Suppressor macrophage treated with lipopolysaccharide for 4 hours (primary cell): ENCODE measurements at places on chromosomes 11 and 22.

- no peak for DNase-seq
Measured at GRCh38 chr11:132373405-132374143, 1003.2 kb downstream of the NTM start.

DNA sequence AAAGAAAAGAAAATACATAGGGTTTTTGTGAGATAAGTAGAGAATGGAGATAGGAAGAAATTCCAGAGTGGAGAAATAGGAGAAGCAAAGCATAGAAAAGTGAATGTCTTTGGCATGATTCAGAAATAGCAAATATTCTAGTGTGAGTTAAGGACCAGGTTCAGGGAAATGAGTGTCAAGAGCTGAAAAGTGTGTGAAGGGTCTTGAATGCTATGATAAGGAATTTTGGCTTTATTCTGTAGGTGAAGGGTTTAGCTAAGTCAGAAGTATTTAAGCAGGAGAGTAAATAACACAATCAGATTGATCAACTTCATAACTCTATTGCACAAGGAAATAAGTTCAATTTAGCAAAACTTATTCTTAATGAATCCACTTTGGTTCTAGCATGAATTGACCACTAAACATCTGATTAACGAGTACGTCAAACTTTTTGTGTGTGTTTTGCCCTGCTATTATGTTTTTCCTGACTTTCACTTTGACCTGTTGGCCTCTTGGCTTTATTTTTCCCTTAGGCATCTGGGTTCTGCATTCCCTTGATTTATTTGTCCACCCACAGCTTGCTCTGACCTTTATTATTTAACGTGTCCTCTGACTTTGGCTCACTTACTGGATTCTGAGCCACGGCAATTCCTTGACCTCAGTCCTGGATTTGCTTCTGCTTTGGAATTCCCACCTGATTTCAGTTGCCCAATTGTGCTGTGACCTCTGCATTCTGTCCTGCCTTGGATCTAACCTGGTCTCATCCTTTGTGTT, 11.9 kb upstream of the TMEM218 start:
- no peak for DNase-seq

GRCh38 chr11:72135891-72136683, 562 bp downstream of the FOLR3 start:
- DNase-seq, result no peak

- DNase-seq, result no peak
Measured at GRCh38 chr11:3810951-3811350, 2.6 kb downstream of the PGAP2 start.

DNA sequence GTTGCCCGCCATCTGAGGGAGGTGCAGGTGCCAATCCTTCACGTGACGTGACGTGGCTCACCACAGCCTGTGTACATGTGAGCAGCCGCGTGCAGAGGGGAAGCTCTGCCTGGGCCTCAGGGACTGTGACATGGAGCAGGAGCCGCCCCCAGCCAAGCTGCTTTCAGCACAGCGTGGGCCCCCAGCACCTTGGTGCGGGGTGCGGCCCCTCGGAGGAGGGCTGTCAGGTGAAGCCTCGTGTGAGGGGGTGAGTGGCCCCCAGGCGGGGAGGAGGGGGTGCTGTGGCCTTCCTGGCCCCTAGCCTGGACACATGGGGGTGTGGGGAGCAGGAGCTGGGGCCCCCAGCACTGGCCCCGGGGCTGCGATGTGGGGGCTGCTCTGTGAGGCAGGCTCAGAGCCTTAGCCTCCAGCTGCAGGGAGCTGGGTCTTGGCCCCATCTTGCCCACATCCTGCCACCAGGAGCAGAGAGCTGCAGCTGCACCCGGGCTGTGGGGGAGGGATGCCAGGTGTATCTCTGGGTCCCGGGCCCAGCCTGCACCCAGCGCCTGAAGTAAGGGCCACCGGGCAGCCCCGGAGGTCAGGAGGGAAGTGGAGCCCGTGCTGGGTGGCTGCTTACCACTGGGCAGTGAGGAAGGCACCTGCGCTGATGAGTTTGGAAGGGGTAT, at the start of gene ADORA2A:
ADORA2A (plus strand) TSS at position 100 of the 665 bp plus-strand sequence. CDS start 5,806 bp downstream, outside the sequence.
- DNase-seq, result no peak

GRCh38 chr22:31950226-31950625, 5.9 kb downstream of the YWHAH start:
- DNase-seq, result no peak

DNA sequence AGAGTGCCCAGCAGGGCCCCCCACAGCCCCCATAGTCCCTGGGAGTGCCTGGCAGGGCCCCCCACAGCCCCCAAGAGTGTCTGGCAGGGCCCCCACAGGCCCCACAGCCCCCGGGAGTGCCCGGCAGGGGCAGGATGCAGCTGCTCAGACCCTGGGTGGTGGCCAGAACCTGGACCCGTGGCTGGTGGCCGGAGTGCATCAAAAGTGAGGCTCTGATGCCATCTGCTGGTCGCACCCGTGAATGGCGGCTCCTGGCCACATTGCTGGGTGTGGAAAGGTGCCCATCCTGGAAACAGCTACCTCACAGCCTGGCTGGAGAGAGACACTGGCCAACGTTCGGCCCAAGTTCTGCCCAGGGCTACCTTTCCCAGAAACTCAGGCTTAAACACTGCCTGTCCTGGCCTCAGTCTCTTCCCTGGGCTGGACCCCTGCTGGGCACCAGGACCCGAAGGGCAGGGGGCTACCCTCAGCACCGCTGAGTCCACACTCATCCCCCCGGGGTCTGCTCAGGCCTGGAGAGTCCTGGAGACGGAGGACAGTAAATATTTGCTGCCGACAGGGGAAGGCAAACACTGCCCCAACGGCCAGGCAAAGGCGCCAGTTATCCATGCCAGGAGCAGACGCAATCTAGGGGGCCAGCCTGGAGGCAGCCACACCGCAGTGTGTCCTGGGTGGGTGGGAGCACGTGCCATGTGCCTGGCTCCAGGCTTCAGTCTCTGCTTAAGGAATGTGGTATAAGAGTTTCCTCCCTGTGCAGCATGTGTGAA, 4.4 kb downstream of the INS start:
- peak; percentile 74 for DNase-seq

DNA sequence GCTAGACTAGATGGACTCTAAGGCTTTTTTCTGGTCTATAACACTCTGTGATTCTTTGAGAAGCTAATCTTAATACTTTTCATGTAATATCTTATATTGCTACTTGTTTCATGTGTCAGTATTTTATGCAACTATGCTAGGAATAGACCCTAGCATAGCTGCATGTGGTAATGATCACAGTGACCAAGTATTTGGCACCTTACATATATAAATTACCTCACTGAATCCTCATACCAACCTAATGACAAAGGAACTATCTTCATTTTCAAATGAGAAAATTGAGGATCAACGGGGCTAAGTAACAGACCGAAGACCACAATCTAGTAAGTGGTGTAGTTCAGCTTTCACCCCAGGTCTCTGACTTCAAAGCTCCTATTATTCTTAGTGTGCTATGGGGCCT, 327.3 kb upstream of the PITPNB start:
- DNase-seq, result no peak

GRCh38 chr11:119251114-119251513, 45.0 kb downstream of the CBL start:
- no peak for DNase-seq

- DNase-seq, result peak; percentile 50
Measured at GRCh38 chr22:25564979-25565677, 653 bp downstream of the GRK3 start.

GRCh38 chr11:126904520-126904919, 96.0 kb downstream of the KIRREL3 start:
- DNase-seq, result no peak

GRCh38 chr11:130448416-130449309, at the start of gene ADAMTS15:
Gene ADAMTS15 (plus strand): TSS chr11:130448645. CDS start chr11:130448974, 329 bp downstream.
- peak; percentile 44 for DNase-seq

GRCh38 chr11:77170107-77170506, 42.1 kb downstream of the MYO7A start:
- no peak for DNase-seq

GRCh38 chr11:2790568-2790921, 90.8 kb upstream of the KCNQ1OT1 start:
- no peak for DNase-seq

DNA sequence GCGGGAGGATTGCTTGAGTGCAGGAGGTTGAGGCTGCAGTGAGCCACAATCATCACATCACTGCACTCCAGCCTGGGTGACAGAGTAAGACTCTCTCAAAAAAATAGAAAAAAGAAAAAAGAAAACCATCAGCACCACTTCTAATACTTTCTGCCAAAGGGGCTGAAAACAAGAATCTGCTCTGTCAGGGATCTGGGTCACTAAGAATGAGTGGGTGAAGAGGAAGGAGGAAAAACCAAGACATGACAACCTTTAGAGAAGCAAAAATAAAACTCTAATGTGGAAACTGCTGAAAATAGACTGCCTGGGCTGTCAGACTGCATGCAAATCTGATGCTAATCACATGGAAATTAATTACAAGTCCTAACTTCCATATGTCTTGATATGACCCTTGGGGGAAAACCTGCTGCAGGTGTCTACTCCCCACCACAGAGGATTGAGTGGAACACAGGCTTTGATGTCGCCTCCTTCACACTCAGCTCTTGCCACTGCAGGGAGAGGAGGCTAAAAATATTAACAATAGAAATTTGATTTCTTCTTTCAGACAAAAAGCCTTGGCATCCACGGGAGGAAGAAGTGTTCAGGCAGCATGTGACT, 62.5 kb upstream of the CRTAM start:
- peak; percentile 59 for DNase-seq

DNA sequence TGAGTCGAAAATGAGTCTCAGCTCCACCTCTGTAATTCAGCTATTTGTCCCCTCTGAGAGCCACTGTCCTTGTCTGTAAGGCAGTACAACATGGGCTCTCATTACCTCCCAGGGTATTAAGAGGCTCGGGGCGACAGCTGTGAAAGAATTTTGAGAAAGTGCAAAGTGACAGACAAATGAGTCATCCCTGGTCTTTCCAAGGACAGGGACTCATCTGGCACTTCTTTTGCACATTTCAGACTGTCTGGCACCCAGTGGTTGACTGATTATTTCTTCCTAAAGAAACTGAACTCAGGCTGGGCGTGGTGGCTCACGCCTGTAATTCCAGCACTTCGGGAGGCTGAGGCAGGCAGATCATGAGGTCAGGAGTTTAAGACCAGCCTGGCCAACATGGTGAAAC, 62.1 kb upstream of the ARFGAP3 start:
- DNase-seq, result peak; percentile 60

GRCh38 chr11:70142221-70142875, 60.7 kb upstream of the FADD start:
- no peak for DNase-seq
